ENCODE measurements at places on chromosomes 3 and 15.

- no peak for DNase-seq
Observed at GRCh38 chr3:77411334-77411733, 371.4 kb downstream of the ROBO2 start.

GRCh38 chr15:88651971-88652370, 13.2 kb downstream of the ISG20 start:
- DNase-seq, result no peak

DNA sequence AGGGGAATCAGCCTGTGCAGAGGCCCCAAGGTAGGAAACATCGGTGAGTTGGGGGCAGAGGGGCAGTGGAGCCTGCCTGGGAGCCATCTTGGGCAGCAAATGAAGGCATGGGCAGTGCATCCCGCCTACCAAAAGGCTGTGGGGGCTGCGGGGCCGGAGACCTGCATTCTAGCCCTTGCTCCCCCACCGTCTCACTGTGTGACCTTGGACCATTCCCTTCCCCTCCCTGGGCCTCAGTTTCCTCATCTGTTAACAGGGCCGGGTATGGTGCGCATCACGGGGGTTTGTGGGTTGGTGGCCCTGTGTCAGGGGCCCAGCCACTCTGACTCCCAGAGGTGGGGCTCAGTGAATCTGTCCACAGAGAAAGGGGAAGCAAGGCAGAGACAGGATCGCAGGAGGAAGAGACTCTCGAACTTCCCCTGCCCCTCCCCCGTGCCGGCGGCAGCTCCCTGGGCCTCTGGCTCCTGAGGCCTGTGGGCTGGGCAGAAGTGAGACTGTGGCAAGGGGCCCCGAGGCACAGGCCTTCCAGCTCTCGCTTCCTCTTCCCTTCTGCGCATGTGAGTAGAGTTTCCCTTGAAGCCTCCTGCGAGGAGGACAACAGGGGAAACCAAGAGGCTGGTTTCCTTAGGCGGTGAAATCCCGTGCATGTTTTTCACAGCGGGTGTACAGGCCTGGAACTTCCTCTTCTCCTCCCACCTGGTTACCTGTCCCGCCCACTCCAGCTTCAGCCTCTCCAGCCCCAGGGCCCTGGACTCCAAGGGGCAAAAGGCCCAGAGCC, 42.9 kb downstream of the IDH2 start:
- DNase-seq, result no peak

DNA sequence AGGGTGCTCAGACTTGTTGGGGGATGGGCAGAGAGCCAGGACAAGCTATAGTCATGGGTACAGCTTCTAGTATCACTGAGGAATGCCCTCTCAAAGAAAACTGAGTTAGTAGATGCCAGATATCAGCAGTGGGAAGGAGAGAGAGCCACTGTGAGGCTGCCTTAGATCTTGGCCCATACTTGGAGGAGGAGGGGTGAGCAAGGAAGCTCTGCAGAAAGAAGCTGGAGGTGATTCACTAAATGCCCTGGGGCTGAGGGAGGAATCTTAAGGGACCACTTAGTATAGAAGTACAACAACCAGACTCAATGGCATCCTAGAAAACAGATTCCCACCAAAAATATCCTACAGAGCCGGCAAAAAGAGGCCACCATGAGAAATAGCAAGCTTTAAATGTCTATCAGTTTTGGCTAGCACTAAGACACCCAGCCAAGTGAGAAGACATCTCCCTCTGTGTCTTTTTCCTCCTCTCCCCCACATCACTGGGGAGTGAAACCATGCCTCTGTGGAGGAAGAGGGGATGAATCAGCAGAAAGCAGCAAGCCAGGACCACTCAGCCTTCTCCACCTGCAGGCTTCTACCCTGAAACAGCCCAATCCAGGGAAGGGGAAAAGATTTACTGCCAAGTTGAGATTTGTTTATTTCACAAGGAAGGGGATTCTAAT, 282.5 kb upstream of the STT3B start:
- DNase-seq, result no peak

DNA sequence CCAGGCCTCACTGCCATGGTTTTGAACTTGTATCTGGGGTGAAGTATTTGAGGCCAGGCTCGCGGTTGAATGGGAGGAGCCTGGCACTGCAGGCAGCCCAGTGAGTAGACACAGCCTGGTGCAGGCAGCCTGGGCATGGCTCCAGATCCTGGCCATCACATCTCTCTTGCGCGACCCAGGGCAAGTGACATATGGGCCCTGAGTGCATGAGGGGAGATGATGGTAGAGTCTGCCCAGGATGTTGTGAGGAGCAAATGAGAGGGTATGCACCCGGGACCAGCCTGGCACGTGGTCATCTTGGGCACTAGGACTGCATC, 103.5 kb downstream of the TBC1D2B start:
- DNase-seq, result peak; percentile 35

GRCh38 chr3:173584093-173584837, 186.7 kb downstream of the NLGN1 start:
- peak; percentile 85 for DNase-seq

DNA sequence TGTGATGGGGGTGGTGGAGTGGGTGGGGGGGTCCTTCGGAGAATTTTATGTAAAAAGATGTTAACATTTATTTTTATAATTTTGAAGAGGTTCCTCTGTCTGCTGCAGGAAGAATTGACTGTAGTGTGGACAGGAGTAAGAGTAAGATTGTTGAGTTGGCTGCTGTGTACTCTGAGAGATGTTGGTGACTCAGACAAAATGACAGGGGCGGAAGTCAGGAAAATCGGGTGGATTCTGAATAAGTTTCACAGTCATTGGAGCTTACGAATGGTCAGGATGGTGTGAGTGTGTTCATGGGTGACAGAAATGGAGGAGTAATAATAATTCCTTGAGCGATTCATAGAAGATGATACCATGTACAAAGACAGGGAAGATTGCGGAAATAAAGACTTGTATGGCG, 420.0 kb downstream of the ROBO2 start:
- DNase-seq, result no peak

Measured in NCI-H1694 (cell line).